Karpas-422 (cell line): ENCODE measurements at places on chromosomes 3 and 15.

DNA sequence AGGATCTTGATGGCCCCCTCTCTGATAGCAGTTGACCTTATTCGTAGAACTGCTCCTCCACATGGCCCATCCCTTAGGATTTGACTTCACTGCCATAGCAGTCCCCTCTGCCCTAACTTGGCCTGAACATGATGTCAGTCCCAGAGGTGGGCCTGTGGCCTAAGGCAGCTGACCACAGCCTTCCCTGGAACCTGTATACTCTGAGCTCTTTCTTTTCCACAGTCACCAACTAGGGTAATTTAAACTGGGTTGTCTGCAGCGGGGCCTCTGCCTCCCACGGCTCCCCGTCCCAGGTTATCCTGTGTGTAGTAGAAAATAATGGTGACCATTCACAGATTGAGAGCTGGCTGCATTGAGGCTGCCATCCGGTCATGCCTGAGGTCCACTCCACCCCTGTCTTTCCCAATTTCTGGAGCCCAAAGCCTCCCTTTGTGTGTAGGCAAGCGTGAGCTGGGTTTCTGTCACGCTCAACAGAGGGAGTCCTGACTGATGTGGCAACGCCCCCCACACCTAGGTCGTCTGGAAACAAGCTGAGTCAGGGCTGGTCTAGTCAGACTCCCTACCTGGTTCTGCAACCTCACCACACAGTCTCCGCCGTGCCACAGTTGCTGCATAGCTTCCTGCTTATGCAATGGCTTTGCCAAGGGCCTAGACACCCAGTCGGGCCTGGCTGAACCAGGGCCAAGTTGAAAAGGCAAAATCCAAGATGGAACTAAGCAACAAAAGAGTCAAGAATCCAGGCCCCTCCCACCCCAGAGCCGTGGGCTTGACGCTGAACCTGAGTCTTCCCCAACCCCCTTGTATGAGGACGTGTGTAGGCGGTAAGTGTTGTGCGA, 284.5 kb downstream of the XXYLT1 start:
- H3K4me3 ChIP-seq = no peak overlapping the region
- no peaks in the 10 kb centered on the region for H3K4me1 ChIP-seq
- 0 out of 2 replicates have a peak, but pooled peaks cover 3% of the 10 kb centered on the region for H3K27me3 ChIP-seq
- H3K27ac ChIP-seq = no peak overlapping the region
- no peak for DNase-seq

DNA sequence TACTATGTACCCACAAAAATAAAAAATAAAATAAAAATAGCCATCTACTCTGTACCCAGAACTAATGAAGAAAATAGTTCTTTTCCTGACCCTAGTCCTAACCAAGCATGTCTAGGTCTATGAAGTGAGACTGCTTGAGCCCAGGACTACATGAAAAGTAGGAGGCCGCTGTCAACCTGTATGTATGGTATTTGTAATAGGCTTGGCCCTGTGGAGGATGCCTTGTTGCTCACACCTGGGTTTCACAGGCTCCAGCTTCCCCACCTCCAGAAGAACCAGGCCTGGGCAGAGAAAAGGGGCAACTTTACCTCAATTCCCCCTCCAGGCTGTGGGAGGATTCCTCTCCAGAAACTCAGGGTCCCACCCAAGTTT, 6.8 kb upstream of the PKM start:
- no peak overlapping the region for H3K4me3 ChIP-seq
- no peaks in the 10 kb centered on the region for H3K27me3 ChIP-seq
- H3K27ac ChIP-seq = no peak overlapping the region
- no peaks in the 10 kb centered on the region for H3K4me1 ChIP-seq
- no peak for DNase-seq
- H3K36me3 ChIP-seq = peaks cover 11% of the 10 kb centered on the region; the same call in 1 of the 2 replicates

DNA sequence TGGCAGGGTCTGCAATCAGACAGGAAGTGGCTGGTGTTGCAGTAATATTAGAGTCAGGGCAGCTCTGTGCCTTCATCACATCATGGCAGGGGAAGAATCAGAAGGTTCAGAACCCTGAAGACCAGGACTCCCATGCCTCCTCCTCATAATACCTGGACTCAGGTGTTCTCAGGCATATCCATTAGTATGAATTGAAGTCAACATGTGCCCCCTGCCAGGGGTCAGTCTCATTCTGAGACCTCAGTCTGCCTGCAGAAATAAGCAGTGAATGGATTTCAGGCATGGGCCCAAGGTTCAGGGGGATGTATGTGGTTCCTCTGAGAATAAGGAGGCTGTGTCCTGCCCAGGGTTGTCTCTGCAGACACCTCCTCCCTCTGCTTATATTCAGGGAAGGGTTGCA, 74.2 kb downstream of the SPSB4 start:
- no peak overlapping the region for H3K27ac ChIP-seq
- no peaks in the 10 kb centered on the region for H3K4me1 ChIP-seq

DNA sequence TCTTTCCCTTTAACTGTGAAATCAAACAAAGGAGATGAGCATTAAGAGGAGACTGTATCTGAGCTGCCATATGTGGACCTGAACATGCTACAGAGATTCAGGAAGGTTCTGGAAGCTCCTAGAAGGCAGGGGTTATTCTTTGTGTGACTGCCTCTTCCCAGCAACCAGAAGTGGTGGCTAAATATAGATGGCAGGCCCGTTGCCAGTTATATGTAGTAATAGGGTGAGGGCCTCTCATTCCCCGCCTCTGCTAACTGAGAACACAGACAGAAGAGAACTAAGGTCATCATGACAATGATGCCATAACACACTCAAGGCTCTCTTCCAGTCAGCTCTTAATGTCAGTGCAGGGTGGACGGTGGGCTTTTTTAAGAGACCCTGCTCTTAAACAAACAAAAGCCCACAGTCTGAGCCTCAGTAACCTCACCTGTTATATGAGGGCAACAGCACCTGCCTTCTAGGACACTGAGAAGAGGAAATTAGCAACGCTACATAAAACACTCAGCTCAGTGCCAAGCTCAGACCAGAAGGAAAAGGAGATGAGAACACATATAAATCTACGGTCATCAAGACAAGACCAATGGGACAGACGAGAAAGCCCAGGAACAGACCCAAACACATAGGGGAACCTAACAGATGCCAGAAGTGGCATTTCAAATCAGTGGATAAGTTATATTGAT, 22.3 kb downstream of the CFAP92 start:
- DNase-seq = no peak
- no peak overlapping the region for H3K4me3 ChIP-seq
- no peaks in the 10 kb centered on the region for H3K27me3 ChIP-seq

GRCh38 chr3:36911990-36912804, 32.7 kb downstream of the TRANK1 start:
- peaks cover 80% of the 10 kb centered on the region for H3K4me1 ChIP-seq
- peak overlapping the region; percentile 46 for H3K4me3 ChIP-seq
- H3K36me3 ChIP-seq = 0 out of 2 replicates have a peak, but pooled peaks cover 2% of the 10 kb centered on the region
- H3K27ac ChIP-seq = peak overlapping the region; percentile 95
- no peaks in the 10 kb centered on the region for H3K27me3 ChIP-seq
- peak; percentile 96 for DNase-seq
